Cardiac fibroblast (primary cell): ENCODE measurements at places on chromosomes 12 and 14.

DNA sequence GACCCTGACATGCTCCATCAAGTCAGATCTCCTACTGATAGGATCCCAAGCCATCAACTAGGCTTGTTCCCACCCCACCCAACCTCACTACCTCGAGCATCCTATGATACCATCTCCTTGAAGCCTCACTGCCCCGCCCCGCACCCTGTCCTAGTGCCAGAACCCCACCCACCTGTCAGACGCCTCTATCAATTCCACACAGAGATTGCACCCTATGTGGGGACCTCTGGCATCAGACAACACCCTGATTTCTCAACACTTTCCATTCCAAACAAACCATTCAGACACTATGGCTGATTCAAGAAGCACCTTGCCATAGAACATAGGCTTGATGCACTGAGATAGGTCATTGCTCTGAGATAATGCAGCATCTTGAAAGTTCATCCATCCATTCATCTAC, 3.1 kb upstream of the GLTP start:
- no peak for DNase-seq

- no peak for DNase-seq
Measured at GRCh38 chr12:236445-236844, 22.5 kb upstream of the SLC6A12 start.

DNA sequence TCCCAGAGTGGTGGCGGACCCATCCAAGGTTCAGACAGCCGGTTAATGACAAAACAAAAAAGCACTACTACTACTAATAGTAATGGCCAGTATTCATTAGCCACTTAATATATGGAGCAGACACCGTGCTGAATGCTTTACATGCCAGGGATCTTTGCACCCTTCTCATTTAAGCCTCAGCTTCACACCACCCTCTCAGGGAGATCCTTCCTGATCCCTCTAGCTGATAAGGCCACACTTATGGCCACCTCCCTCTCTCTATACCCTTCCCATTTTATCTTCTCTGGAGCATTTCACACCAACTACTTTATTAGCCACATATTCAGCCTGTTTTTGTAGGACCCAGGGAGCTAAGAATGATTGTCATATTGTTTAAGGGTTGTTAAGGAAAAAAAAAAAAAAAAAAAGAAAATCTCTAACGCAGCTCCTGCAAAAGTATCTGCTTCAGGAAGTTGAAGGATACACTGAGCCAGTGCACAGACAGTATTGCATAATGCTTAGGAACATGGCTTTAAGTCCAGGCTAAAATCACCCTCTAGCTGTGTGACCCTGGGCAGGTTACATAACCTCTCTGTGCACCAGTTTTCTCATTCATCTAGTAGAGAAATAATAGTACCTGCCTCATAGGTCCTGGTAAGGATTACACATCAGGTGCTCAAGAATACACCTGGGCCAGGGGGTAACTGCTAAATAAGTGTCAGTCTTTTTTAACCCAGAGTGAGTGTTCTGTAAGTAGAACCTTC, 29.4 kb downstream of the NUAK1 start:
- DNase-seq: peak; percentile 52

DNA sequence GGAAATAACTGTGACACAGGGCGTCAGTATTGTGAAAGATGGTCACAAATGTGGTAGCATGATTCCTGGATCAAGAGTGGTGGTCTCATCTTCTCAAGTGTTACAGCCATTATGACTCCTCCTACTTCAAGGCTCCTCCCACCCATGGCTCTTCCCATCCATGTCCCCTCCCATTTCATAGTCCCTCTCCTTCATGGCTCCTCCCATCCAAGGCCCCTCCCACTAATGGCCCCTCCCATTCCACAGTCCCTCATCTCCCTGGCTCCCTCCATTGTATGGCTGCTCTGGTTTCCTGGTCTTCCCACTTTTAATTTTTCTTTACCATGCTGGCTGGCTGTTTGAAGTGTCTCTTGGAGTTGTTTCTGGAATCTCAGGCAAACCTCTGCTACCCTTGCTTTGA, 1375.2 kb upstream of the TMEM132C start:
- DNase-seq: no peak

DNA sequence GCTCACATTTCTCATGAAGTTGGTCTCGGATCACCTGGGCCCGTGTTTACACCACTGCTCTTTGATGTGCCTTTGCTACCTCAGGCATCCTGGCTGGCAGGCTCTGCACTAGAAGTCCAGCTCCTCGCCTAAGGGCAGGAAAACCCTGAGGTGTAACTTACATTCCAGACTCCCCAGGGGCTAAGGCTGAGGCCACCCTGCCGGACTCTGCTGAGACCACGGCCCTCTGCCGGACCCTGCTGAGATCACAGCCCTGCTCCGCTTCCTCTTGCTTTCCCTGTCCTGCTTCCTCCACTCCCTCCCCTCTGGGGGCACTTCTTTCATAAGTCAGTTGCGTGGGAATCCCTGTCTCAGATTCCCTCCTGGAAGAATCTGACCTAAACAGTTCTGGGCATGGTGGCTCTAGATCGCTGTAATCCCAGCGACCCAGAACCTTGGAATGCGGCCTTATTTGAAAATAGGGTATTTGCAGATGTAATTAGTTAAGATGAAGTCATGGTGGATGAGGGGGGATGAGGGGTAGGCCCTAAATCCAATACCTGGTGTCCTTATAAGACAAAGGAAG, 17.2 kb downstream of the RILPL1 start:
- DNase-seq: no peak

- DNase-seq: no peak
Measured at GRCh38 chr12:100247765-100248164, 19.1 kb downstream of the DEPDC4 start.

DNA sequence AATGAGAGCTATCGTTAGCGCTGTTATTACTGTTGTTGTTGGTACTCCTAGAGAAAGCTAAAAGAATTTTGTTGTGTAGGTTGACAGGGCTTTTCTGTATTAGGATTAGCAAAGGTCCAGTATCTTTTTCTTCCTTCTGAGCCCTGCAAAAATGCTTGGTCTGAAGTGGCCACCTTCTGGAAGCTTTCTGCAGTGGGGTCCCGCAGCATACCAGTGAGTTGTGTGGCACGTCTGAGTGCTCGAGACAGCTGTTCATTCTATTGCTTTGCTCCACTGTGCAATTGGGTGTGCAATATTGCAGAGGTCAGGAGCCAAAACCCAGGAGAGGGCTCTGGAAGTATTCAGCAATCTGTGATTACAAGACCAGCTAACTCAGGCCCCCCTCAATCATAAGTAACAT, 57.1 kb downstream of the CCDC60 start:
- DNase-seq: no peak

GRCh38 chr12:18576104-18576626, 161.6 kb downstream of the PLCZ1 start:
- DNase-seq: peak; percentile 55

DNA sequence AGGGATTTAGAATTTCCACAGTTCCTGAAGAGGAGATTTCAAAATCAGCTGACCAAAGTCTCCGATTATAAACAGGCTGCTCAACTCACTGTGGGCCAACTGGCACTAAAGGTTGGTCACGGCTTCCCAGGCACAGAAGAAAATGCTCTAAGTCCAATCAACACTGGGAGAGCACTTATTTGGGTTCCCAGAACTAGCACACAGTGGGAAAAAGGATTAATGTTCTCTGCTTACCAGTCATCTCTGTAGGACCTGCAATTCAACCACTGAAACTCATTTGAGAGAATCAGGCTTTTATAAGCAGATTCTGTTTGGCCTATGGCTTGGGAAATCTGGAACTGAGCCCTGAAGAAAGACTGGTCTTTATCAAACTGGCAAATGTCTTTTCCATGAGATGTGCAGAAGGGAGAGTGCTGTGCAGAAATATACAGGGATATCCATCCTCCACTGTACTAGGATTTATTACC, 49.4 kb downstream of the ABCC9 start:
- peak; percentile 31 for DNase-seq

GRCh38 chr12:123164710-123165261, 13.9 kb upstream of the PITPNM2 start:
- DNase-seq: no peak

DNA sequence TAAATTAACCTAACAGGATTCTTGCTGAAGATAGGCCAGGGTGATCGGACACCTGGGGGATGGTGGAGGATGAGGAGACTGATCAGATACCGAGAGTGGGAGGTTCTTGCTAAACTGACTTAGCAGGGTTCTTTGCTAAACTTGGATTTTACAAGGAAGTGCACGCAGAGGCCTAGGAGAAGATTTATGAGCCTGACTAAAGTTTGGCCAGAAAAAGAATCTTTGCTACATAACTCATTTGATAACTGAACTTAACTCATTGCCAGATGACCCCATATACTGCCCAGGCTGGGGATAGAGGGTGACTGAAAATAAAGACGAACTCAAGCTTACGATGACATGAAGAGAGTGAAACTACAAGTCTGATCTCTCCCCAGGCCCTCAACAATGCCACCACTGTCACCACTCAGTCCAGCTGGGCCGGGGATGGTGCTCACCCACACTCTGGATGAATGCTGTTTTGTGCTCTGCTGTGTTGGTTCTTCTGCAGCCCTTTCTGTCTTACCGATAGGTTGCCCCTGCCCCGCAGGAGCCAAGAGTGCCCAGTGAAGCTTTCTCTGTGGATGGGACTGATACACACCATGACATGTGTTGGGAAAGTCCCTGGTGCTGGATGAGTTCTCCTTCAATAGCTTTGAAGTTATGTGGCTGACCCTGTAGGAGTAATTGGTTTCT, 29.0 kb downstream of the PPFIBP1 start:
- no peak for DNase-seq

GRCh38 chr12:106709068-106709511, 65.4 kb upstream of the RIC8B start:
- no peak for DNase-seq

DNA sequence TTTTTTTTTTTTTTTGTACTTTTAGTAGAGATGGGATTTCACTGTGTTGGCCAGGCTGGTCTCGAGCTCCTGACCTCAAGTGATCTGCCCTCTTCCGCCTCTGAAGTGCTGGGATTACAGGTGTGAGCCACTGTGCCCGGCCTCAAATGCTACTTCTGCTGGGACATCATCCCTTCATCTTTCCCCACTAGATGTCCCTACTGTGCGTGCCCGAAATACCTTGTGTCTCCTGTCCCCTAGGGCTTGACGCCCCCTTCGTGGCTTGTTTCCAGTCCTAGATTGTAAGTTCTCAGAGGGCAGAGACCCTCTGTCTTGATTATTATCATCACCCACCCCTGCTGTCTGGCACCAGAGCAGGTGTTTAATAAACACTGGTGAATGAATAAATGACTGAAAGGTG, 14.9 kb downstream of the CCDC63 start:
- no peak for DNase-seq

- DNase-seq: peak; percentile 80
Measured at GRCh38 chr12:42759622-42760273, 170.2 kb upstream of the PRICKLE1 start.

- no peak for DNase-seq
Measured at GRCh38 chr12:121182222-121182893, 27.6 kb upstream of the P2RX4 start.

GRCh38 chr12:13033476-13033875, 10.7 kb upstream of the FAM234B start:
- peak; percentile 27 for DNase-seq

GRCh38 chr12:28759333-28759732, 389.7 kb upstream of the FAR2 start:
- DNase-seq: no peak

DNA sequence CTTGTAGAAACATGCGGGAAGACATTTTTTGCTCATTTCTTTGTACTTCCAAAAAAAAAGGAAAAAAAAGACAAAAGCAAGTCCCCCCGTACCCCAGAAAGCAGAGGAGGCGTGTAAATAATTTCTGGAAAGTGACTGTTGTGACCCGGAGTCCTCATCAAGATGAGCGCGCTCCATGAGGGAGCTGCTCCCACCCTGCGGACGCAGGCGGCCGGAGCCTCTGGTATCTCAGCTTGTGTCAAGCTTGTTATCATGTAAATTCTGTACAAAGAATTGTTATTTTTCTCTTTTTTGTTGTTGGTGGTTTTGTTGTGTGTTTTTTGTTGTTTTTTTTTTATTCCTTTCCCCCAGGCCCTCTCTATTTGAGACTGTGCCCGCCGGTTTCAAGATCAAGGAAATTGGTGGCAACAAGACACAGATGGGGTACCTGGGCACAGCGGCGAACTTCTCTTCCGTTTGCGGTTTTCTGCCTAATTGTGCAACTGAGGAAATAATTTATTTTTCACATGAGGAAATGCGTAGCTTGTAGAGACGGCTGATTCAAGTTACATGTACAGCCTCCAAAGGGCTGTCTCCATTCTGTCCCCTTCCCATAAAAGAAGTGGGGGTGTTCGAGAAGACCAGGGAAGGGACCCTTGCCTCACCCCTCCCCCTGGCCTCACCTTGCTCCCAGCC, 27.0 kb downstream of the HPD start:
- no peak for DNase-seq
